ENCODE measurements at places on chromosomes 1 and 21.

DNA sequence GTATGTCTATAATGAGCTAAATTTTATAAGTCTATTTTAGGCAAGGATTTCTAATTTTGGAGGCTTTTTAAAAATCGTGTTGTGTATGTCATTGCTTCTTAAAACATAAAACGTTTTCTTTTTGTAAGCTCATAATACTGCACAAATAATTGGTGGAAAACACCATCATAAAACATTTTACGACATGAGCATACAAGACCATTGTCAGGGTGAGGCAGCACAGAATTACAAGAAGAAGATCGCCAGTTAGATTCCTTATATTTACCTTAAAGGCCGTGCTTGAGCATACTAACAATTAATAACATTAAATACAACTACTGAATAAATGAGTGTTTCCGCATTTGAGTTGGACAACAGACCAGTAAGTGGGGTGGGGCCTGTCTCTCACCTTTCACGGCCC is 19.1 kb upstream of the LMX1A start:
- no peak for DNase-seq

- no peak for DNase-seq
These were observed 282.1 kb downstream of the RPS6KC1 start for GRCh38 chr1:213333121-213333520.

- peak; percentile 11 for DNase-seq
These were observed 23.0 kb upstream of the ZBTB40 start for GRCh38 chr1:22428672-22429071.

- DNase-seq: no peak
These were observed 84.2 kb downstream of the SPATA46 start for GRCh38 chr1:162292422-162292849.

- no peak for DNase-seq
These were observed 163.4 kb upstream of the USP24 start for GRCh38 chr1:55378582-55378981.

DNA sequence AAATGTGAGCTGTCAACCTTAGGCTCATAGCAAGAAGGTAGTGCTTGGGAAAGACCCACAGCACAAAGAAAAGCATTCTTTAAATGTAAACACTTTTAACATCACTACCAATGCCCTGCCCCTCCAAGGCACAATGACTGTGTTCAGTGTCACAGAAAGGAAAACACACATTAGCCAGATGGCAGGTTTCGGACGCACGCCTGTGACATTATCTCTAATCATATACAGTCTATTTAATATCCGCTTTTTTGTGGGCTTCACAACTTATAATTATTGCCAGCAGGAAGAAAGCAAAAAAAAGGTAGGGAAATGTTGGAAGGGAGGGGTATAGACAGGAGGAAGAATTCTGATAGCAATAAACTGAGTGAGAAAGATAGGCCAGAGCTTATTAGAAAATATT is 112.4 kb upstream of the BEND5 start:
- no peak for DNase-seq

GRCh38 chr21:44845418-44846223 is 27.8 kb upstream of the SUMO3 start:
- peak; percentile 82 for DNase-seq

- DNase-seq: no peak
These were observed 109.6 kb downstream of the KCNN3 start for GRCh38 chr1:154760469-154760933.

- no peak for DNase-seq
These were observed 1588.1 kb upstream of the B3GALT2 start for GRCh38 chr1:194774535-194774934.

GRCh38 chr1:188778578-188778977 is 1699.1 kb downstream of the BRINP3 start:
- DNase-seq: no peak

- no peak for DNase-seq
These were observed at the start of gene SYNC for GRCh38 chr1:32702599-32703478. SYNC (minus strand) TSS chr1:32702770; CDS start chr1:32702660, 110 bp downstream.

- no peak for DNase-seq
These were observed 157.3 kb upstream of the PTGFR start for GRCh38 chr1:78333502-78333901.

DNA sequence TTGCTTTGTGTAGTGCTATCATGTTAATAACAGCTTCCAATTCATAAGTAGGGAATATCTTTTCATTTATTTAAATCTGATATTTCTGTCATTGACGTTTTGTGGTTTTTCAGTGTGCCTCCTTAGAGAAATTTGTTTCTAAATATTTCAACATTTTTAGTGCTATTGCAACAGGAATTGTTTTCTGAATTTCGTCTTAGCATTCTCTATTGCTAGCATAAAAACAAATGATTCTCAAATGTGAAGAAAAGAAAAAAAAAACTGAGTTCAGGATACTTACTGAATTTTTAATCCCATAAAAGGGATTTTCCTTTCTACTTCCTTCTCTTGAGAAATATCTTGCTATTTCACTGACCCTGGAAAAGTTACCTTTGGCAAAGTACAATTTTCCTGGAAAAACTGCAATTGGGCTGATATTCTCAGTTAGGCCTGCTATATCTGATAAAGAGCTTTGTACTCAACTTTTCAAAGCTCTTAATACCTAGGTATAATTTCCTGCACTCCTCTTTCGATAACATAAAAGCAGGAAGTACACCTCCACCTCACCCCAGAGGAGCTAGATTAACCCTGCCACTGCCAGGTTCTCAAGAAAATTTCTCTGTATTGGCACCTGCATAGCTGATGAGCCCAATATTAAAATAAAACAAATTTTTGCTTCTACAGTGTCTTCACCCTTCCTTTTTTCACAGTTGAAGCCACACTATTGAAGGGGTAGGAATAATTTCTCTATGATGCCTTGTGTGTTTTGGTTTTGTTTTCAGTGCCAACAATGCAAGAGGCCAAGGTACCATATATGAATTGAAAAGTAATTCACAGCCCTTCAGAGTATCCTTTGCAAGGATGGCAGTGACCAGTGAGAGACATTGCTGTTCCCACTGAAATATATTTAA is 35.6 kb downstream of the PTPN14 start:
- DNase-seq: no peak

- peak; percentile 63 for DNase-seq
These were observed 60.5 kb upstream of the KIAA1614 start for GRCh38 chr1:180851995-180852887.

GRCh38 chr1:42743317-42744147 is 3.5 kb upstream of the CLDN19 start:
- DNase-seq: no peak

DNA sequence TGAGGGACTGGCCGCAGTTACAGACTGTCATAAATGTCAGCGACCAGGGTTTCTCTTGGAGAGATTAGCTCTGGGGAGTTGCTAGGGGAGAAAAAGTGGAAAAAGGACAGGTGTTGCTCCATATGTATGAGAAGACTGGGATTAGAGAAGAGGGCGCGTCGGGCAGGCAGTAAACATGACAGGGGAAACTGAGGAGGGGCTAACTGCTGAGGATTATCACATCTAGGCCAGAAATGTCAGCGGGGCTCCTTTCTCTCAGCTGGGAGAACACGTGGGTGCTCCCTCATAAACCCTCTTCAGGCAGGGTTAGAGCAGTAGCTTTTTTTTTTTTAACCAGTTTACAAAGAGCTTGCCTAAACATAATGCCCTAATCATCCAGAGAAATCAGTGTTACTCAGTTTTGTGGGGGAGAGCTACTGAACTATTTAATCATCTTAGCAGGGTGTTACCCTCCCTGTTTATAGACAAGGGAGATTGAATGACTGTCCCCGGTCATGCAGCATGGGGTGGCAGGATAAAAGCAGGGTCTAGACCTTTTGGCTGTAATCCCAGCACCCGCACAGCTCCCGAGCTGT is 35.2 kb downstream of the ELAPOR1 start:
- no peak for DNase-seq

- DNase-seq: no peak
These were observed 44.1 kb downstream of the CAPZB start for GRCh38 chr1:19441048-19441780.

DNA sequence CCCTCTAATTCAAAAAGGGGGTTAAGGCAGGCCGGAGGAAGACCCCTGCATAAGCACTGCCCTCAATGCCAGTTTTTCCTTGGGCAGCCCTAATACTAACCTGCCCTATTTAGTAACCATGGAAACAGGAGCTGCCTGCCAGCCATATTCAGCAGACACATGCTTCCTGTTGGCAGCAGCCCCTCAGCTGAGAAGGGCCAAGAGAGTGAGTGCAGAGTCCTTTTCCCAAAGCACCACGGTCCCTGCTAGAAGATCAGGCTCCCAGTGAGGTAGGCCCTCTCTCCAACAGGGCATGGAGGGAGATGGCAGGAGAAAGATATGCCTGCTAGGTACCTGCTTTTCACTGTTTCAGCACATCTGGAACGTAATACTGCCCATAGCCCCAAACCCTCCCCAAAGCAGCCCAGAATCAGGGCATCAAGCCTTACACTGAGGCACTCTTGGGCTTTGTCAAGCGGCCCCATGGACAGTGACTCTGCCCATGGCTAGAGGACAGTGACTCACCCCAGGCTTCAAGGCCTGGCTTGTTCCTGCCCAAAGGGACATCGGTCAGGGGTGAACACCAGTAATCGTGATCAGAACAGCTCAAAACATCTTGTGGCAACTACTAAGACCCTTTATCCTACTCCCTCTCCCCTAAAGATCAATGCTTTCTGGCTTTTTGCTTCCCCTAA is 64.5 kb downstream of the BCAR3 start:
- DNase-seq: no peak

- DNase-seq: peak; percentile 52
These were observed 35.4 kb downstream of the GPR3 start for GRCh38 chr1:27427816-27428315.

DNA sequence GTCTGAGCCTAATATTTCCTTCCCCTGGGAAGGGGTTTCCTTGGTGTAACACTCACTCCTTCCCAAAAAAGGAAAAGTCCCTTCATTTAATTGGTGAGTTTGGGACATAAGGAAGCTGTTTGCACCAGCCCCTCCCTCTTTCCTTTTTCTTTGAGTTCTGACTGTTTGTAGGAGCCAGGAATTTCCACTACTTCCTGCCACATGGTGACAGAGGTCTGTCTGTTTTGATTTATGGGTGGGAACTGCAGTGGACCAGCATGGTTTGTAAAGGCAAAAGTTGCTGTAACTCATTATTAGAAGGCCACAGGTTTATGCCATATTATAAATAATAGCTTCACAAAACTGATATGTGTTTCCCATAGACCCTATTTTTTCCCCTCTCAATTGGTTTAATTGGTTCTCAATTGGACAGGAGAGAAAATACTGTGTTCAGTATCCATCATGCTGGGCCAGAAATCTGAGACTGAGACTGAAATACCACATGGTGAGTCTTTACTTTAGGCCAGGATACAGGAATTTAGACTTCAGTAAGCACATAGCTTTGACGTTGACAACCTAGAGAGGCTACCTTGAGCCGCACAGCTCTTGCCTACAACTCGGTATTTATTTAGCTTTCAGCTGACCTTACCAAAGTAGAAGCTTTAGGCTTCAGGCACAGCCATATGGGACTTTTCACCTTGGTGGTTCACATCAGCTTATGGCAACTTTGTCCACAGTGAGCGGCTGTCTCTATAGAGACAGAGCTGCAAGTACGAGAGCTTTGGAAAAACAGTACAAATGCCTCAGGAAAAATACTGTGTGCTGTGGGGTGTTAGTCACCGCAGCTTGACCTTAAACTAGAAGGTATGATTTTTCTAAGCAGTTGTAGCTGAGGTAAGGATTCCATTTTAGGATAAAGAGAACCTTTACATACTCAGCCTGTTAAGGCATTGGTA is 40.0 kb upstream of the RGS7 start:
- no peak for DNase-seq

DNA sequence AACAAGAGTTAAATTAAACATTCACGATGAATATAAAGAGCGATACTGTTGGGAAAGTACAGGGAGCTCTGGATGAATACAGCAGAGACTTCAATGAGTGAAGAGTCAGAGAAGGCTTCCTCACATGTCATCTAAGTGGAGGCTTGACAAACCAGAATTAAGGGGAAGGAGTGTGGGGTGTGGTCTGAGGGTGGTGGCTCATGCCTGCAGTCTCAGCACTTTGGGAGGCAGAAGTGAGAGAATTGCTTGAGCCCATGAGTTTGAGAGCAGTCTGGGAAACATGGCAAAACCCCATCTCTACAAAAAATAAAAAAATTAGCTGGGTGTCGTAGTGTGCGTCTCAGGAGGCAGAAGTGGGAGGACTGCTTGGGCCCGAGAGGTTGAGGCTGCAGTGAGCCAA is 8.7 kb downstream of the SDHB start:
- DNase-seq: no peak

DNA sequence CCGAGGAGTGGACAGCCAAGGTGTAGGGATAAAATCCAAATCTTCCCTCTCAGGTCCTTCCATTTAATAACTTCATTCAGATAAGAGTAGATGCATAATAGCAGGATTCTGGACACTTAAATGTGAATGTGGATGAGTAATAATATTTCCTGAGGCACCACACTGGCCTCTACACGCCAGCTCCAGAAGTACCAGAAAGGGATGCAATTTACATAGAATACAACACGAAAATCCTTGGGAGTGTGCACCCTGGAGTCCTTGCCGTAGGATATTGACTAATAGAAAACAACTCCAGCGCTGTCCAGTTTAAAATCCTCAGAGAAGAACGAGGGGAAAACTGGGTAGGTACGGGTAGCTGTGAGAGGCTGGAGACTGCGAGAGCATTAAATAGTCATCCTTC is 6.9 kb downstream of the PLXNA2 start:
- DNase-seq: no peak

DNA sequence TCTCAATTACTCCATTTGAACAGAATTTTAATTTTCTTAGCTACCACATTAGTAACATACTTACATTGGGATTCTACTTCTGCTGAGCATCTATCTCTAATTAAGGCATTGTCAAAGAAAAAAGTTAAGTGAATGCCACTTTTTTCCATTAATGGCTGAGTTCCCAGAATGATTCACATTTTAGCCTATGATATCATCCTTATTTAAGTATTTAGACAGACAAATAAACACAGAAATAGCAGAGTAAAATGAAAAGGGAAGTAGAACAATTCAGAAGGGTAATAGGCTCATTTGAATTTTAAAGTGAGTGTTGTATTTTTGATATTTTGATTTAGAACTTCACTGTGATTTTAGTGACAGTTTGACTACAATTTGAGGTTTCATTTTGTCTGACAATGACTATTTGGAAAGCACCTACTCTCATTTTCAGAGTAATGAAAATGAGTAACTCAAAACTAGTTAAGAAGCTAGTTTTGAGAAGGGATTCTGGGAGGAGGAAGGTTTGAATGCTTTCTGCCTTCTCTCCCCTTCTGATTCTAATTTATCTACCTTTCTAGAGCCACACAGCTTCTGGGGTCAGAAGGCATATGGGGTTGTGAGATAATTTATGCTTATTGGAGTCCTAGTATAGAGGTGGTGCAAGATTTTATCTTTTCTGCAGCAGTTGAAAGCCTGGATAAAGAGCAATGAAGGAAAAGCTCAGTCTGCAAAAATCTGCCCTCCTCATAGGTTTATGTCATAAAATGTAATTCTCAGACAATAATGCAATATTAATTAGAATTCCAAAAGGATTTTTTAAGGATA is 15.5 kb downstream of the LYPLAL1 start:
- DNase-seq: no peak

GRCh38 chr1:97488530-97488929 is 432.3 kb downstream of the DPYD start:
- DNase-seq: no peak

All from GF-D8 (cell line).